ENCODE measurements at places on chromosomes 1 and 21.

GRCh38 chr1:201826830-201827229 lies 2.1 kb upstream of the IPO9 start:
- no peak for ATAC-seq

DNA sequence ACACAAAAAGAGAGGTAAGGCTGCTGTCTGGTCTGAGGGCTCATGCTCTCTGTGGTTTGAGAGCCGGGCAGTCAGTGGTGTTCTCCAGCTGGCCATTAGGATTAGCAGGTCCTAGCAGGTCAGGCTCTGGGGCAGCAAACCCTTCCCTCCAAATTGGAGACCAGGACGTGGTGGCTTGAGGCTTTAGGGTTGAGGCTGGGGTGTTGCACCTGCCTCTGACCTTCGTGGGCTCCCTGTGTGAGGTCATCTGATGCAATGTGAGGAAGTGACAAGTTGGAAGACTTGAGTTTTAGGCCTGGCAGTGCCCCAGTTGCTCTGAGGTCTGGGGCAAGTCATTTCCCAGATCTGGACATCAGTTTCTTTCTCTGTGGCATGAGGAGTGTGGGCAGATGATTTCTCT lies 24.4 kb downstream of the SZRD1 start:
- no peak for ATAC-seq

GRCh38 chr1:76250271-76250670 lies 175.7 kb downstream of the ST6GALNAC3 start:
- no peak for ATAC-seq

- peak; percentile 4 for ATAC-seq
Measured at GRCh38 chr1:223143537-223144248, 645 bp upstream of the TLR5 start.

DNA sequence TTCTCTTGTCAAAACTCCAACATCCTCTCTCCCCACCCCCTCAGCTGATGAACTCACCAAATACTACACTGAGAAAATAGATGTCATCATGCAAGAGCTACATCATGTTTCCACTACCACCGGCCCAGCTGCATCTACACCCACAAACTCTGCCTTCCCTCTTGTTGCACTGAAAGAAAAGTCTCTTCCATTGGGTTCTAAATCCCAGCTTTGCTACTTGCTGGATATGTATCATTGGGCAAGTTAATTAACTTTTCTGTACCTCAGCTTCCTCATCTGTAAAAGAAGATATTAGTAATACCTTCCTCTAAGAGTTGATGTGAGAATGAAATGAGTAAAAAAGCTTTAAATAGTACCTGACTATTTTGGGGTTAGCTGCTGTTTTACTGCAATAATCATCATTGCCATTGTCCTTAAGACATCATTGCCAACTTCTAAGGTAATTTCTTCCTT lies 108.6 kb downstream of the OLFML2B start:
- no peak for ATAC-seq

DNA sequence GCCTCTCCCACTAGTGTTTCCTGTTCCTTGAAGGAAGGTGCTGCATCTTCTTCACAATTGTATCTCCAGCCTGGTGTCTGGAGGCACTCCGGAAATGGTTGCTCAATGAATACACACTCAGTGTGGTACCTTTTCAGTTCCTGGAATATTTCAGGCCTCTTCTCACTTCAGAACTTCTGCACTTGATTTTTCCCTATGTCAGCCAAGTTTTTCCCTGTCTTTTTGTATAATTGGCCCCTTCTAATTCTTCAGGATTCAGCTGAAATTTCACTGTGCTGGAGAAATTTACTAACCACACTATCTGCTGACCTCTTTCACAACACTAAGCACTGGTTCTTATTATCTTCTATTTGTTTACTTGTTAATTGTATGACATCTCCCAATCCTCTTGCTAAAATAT lies 61.2 kb upstream of the MAP10 start:
- ATAC-seq: no peak

- ATAC-seq: no peak
Measured at GRCh38 chr21:24994717-24995116, 612.6 kb downstream of the MRPL39 start.

- no peak for ATAC-seq
Measured at GRCh38 chr21:39489380-39489924, 37.7 kb downstream of the SH3BGR start.

GRCh38 chr1:226674892-226675714 lies 64.0 kb downstream of the ITPKB start:
- ATAC-seq: peak; percentile 40

GRCh38 chr1:43580039-43580438 lies 49.4 kb downstream of the PTPRF start:
- no peak for ATAC-seq

- ATAC-seq: peak; percentile 13
Measured at GRCh38 chr1:32701951-32702598, 495 bp downstream of the SYNC start.

- peak; percentile 68 for ATAC-seq
Measured at GRCh38 chr1:235954306-235955283, 87.9 kb upstream of the LYST start.

GRCh38 chr1:5991381-5992025 lies 722 bp downstream of the NPHP4 start:
- ATAC-seq: peak; percentile 30

Data from esophagus mucosa (tissue), 1 donor.